GM12891 (cell line): ENCODE measurements at places on chromosomes 3 and 15.
A peak's percentile ranks its signal among the peaks of the same experiment; 100 is the strongest.

DNA sequence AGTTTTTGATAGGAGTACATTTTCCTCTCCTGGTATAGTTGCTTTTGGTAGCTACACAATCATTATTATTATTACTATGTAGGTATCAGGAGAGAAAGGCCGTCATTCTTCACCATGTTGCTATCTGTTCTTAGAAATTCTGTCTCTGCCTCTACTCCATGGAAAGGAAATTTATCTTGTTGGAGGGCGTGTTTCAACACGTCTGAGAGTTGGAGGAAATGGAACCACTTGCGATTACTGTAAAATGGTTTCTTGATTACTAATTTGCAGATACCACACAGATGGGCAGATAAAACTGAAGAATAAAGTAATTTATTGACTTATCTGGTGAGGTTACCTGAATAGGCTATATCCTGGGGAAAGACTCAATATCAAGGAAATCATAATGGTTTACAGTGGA is 488.4 kb downstream of the NR2F2 start:
- no peak for DNase-seq

- DNase-seq = no peak
Measured at GRCh38 chr3:174331095-174331800, 527.9 kb upstream of the NAALADL2 start.

DNA sequence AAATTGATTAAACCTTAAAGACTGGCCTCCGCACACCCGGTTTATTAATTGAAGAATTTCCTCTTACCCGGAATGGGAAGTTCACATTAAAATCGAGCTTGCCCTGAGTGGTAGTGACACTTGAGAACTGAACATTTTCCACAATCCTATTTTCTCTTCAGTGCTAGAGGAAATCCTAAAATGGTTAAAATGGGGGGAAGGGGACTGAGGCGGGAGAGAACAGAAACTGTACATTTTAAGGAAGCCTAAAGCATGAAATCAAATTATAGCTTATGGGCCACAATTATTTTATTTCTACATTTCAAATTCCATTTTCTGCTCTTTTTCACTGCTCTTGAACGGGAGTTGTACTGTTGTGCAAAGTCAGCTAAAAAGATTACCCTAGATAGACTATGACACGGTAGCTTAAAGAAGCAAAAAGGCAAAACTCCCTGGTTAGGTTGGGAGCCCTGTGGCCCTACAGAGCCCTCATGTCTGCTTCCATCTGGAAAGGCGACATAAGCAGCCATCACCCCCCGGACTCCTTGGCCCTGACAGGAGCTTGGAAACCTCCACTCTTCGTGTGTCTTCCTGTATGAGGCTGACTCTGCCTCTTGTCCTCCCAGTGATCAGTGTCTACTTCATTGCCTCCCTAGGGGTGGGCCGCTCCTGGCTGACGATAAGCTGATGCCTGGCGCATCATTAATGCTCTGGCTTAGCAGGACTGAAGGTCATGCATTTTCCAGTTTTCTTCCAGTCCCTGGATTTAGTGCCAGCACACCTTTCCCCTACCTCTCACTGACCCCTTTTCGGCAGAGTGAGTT is 79.3 kb downstream of the EEFSEC start:
- DNase-seq = no peak

- DNase-seq = no peak
Measured at GRCh38 chr3:13563911-13564310, 15.0 kb downstream of the FBLN2 start.

DNA sequence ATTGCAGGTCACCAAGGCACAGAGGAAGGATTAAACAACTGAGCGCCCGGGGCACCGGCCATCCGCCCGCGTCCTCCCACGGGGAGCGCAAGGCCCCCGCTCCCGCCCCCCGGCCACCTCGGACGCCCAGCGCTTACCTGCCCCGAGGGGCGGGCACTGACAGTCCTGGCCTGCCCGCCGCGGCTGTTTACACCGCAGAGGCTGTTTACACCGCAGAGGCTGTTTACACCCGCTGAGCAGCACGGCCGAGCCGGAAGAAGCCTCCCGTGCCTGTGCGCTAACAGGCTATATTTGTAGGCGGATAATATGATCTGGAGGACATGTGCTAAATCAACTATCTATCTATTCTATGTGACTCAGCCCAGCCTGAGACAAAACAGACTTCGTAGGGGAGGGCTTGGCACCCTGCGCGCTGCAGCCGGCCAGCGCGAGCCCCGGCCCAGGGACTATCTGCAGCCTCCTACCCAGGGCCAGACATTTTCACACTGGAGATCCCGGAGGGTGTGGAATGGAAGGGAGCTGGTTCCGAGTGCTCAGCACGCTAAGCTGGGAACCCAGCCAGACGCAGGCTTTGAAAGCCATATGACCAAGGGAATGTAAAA is at the start of gene LRRC2:
Gene LRRC2, minus strand, starts transcription at position 263 of the 602 bp plus-strand sequence. CDS start 14,711 bp downstream, outside the sequence.
- DNase-seq = peak; percentile 30

DNA sequence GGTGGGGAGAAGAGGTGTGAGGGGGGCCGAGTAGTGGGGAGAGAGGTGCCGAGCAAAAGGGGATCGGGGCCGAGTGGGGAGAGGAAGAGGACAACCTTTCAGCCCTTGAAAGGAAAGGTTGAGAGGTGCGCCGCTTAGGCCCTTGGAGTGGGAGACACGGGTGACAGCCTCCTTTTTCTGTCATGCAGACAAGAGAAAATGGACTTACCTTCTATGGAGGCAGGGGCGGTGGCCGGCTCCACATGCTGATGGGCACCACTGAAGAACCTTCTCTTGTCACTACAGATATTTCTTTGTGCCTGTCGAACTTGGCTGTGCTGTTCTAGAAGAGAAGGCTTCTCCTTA is 421 bp downstream of the KLHL18 start:
- no peak for DNase-seq

DNA sequence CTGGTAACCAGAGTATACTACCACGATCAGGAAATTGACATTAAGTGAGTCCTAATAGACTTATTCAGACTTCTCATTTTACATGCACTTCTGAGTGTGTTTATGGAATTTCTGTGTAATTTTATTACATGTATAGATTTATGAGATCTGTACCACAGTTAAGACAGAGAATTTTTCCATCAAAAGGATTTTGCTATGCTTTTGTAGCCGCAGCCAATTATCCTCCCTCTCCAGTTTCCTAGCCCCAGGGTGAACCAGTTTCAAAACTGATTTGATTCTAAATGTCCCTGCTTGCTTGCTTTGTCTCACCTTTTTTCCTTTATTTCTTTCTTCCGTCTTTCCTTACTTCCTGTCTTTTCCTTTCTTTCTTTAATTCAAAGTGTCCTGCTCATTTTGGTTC is 661.2 kb upstream of the BCHE start:
- no peak for DNase-seq

DNA sequence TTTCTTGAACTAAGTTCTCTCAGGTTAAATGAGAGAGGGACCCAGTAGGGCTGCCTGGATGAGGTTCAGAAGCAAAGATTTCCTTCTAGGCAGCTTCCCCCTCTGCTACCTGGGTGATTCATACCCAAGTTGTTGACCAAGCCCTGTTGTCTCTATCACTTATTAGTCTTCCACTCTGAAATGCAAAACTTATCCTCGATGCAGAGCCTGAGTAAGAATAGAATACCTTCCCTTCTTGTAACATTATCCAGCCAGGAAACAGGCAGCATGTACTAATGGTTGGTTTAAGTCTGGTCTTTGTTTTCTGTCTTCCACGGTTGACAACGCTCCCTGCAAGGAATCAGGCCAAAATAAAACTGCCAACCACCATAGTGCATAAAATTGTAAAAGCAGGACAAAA is 377.3 kb downstream of the MECOM start:
- DNase-seq = no peak

- DNase-seq = no peak
Measured at GRCh38 chr3:72401005-72401545, 447.2 kb downstream of the SHQ1 start.

DNA sequence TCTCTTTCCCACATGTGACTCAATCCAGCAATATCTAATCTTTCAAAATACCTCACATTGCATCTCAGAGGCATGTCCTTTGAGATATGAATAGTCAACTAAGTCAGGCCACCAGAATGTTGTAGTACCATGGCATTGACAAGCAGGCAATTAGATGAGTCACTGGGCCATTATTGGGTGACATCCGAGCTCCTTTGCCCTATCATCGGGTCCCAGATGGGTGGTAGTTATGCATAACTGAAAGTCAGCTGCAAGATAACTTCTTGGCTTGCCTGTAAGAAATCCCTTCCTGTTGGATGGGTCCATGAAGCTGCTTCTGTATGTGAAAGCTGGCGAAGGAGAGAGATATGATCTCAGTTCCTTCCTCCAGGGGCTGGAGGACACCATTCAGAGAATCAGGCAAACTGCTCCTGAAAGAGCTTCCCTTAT is 32.8 kb downstream of the ARRDC4 start:
- no peak for DNase-seq

GRCh38 chr3:137642831-137643230 is 121.3 kb upstream of the SOX14 start:
- DNase-seq = no peak

DNA sequence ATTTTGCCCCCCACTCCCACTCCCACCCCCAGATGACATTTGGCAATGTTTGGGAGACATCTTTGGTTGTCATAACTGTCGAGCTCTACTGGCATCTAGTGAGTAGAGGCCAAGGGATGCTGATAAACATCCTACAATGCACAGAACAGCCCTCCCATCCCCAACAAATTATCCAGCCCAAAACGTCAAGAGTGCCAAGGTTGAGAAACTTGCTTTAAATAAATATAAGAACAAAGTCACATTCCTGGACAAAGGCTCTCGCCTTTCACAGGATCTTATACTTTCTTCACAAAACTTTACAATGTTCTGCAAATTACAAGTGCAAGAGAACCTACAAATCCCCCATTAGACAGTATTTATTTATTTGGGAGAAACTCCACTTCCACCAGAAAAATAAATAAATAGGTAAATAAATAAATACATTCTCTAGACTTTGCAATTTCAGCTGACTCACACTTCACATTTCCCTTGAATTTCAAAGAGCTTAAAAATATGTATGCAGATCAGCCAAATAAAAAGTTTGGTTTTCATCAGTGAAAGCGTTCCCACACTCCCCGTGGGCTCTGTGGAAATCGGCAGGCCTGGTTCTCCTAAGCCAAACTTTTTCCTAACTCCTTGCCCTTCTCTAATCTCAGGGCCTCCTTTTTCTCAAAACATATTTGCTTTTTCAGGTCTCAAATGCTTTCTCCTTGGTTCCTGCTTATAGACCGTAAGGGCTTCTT is 12.7 kb upstream of the CPA3 start:
- DNase-seq = no peak

DNA sequence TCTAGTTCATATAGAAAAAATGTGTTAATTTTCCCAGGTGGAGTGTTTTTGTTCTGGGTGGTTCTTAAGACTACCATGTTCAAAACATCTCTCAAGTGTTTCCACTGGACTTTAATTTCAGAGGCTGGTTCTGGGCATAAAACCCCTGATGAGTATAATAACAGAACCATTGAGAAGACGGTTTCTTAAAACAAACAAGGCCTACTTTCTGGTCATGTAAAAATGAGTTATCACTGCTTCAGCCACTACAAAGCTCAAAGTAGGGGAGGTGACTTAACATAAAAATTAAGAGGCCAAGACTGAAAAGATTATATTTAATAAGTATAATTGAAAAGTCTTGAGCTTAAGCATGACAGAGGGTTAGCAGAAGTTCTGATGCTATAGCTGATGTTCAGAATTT is 33.8 kb downstream of the RYR3 start:
- DNase-seq = no peak
